Cerebellum (tissue), 4 donors: ENCODE measurements at places on chromosomes 5 and 9. TPM values are rescaled to one million over a fixed set of nuclear protein-coding genes. Genes with fewer than 3 reads are reported as not detected.

DNA sequence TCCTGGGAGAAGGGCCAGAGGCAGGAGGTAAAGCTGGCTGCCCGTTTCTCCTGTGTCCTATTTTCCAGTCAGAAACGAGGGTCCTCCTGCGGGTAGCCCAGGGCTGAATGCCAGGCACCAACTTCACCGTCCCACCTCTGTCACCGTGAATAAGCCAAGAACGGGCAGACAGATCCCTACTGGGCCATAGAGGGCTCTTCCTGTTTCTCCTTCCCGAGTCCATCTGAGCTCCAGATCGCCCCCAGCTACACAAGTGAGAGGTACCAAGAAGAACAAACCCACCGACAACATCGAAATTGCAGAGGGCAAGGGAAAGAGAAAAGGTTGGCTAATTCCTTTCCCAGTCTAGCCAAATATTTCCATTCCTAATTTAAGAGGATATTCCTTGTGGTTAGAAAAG lies 93.7 kb downstream of the SPOCK1 start:
- DNase-seq, result no peak

The SPRY4 gene
- 13.5 TPM for total RNA-seq

DNA sequence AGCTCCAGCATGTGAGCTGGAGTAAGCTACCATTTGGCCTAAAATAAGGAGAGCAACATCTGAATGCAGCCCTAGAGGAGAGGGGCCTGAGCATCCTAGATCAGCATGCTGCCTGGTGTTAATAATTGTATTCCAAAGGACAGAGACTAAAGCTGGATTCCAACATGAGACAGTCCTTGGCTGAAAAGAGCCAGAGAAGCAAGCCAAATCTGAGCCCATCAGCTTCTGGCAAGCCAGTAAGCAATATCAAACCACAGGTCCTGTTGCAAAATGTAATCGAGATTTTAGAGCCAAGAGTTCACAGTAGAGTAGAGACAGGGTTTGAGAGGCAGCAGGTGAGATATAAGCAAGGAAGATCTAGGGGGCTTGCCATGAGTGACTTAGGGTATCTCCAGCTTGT lies 42.3 kb upstream of the DMAC1 start:
- peak; percentile 51 for DNase-seq

- DNase-seq, result no peak
Observed at GRCh38 chr5:169347786-169348185, 46.8 kb upstream of the SLIT3 start.

DNA sequence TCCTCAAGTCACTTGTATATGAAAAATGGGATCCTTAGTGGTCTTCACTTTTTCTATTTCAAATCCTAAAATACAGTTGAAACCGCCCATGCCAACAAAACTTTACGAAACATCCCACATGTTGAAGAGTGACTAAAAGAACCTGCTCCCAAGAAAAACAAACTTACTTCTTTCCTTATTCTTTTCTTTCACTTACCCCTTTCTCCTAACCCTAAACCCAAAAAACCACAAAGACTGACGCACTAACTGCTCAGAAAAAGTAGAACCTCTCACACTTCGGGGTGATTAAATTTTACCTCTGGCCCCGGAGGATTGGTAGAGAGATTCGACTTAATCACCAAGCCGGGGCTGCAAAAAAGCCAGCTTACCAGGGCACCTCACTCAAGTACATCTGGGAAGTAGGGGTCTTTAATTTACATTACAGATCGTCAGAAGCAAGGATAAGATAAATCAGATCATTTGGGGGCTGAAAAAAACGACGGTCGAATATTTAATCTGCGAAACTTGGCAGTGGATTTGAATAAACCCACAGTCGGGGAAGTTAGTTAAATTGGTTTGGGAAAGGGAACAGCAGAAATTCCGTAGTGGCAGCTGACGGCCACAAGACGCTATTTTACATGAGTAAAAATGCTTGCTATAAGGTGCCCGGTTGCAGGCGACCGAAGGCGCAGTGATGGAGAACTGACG lies 1.3 kb downstream of the CDO1 start:
- no peak for DNase-seq

The CER1 gene
- total RNA-seq, result 1.2 TPM

GRCh38 chr5:36301858-36302603 lies at the start of gene RANBP3L:
RANBP3L (minus strand) TSS chr5:36301902; CDS start chr5:36301416, 486 bp downstream.
- DNase-seq, result no peak

The ZNF618 gene
- total RNA-seq, result 23.9 TPM

DNA sequence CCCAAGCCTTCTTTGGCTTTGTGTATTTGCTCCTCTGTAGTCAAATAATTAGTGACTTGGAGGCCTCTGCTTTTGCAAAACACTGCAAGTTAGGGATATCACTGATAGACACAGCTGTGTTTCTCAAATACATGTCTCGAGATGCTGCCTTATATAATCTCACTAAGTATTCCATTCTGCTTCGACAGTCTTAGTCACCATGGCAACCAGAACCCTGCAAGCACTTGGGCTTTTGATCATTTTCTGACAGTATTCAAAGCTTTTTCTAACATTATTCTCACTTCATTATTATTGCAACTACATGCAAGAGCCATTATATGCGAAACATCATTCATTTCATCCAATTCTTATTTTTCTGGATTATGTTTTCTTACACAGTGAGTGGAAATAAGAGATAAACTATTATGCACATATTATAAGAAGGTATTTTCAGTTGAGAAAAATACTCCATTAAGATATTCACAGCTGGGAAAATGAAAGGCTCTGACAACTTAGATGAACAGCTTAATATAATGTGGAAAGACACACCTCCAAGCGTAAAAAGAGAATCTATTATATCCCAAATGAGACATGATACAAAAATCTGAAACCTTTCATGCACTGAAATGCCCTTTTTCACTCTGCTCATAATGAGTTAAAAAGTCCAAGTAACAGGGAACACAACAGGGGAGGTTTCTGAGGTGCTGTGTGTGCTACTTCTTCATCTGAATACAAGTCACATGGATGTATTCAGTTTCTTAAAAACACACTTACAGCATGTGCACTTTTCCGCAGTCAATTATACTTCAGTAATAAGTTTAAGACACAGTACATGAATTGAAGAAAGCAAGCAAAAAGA lies 93.9 kb downstream of the SCAI start:
- DNase-seq, result no peak

- no peak for DNase-seq
Observed at GRCh38 chr5:122902263-122902662, 56.9 kb downstream of the SNX24 start.

The TCF7 gene
- total RNA-seq, result 1.5 TPM

GRCh38 chr5:165457859-165458481 lies 1952.6 kb downstream of the MAT2B start:
- no peak for DNase-seq

GRCh38 chr9:113945784-113946183 lies 69.7 kb downstream of the ZNF618 start:
- no peak for DNase-seq

DNA sequence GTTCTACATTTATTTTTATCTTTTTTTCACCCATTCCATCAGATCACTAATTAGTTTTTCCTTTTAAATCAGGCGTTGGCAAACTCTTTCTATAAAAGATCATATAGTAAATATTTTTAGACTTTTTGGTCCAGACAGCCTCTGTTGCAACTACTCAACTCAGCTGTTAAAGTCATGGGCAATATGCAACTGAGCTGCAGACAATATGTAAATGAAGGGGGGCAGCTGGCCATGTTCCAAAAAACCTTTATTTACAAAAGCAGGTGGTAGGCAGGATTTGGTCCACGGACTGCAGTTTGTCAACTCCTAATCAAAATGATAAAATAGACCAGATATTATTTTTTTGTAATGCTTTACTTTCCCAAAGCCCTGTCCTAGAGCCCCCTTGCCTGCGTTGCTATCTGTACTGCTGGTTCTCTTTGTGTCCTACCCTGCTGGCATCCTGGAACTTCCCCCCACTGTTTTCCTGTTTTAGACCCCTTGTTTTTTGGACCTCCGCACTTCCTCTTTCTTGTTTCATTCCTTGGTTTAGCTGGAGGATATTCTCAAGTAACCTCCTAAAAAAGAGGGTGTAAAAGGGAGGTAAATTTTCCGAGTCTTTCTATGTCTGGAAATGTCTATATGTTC lies 24.7 kb upstream of the TNFSF8 start:
- no peak for DNase-seq

The CSF2 gene
- not detected for total RNA-seq

GRCh38 chr9:129506892-129507291 lies 114.0 kb downstream of the C9orf50 start:
- DNase-seq, result no peak

DNA sequence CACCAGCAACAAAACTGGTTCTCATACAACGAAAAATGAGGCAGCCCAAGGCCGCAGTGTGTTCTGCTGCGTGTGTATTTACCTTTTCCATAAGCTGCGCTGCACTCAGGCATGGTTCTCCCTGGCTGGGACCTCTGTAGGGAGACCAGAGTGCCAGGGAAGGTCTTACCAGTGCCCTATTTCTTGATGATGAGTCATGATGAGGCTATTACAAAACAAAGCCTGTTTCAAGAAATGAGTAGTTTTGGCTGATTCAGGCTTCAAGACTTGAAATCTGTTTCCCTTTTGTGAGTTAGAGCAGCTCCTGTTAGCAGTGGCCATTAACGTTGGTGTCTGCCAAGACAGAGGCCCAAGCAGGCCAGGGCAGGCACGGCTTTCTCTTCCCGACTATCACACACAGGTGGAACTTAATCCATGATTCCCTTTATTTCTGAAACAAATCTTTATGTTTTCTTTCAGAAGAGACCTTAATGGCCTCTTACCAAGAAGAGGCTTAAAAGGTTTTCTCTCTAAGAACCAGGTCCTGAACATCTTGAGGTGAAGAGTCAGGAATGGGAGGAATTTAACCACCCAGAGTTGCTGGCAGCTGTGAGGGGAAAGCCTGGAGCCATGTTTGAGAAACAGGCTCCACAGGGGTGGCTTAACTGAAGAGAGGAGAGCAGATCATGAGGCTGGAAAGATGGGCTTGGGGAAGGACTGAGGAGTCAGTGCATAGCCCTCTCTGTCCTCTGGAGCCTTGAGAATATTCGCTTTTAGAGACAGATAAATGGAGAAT lies 41.4 kb upstream of the TIFAB start:
- no peak for DNase-seq

GRCh38 chr9:5908918-5909317 lies 18.2 kb downstream of the MLANA start:
- no peak for DNase-seq

- DNase-seq, result peak; percentile 26
Observed at GRCh38 chr9:136050701-136051452, 44.2 kb downstream of the NACC2 start.

The CCNJL gene
- total RNA-seq, result 7.4 TPM

The NMUR2 gene
- total RNA-seq, result not detected

- no peak for DNase-seq
Observed at GRCh38 chr9:81128701-81129100, 560.6 kb downstream of the TLE1 start.

- no peak for DNase-seq
Observed at GRCh38 chr5:84028093-84028492, 307.4 kb upstream of the HAPLN1 start.
